A549 (cell line): ENCODE measurements at places on chromosomes 1 and 21.

- no peak for DNase-seq
Observed at GRCh38 chr1:197083474-197083873, 16.4 kb upstream of the F13B start.

DNA sequence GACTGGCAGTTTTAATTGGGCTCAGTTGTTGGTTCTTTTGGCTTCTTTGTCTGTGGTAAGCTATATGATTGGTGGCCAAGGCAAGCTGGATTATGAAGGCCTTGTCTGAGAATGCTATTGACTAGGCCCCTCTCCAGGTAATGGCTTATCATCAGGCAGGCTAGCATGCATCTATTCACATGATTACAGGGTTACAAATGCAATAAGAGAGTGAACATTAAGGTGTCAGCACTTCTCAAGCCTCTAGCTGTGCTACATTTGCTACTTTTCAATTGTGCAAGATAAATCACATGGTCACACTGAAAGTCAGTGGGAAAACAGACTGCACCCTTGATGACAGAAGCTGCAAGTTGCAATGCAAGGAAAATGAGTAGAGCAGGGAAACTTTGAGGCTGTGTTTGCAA is 550.9 kb upstream of the TMPRSS15 start:
- DNase-seq, result no peak

DNA sequence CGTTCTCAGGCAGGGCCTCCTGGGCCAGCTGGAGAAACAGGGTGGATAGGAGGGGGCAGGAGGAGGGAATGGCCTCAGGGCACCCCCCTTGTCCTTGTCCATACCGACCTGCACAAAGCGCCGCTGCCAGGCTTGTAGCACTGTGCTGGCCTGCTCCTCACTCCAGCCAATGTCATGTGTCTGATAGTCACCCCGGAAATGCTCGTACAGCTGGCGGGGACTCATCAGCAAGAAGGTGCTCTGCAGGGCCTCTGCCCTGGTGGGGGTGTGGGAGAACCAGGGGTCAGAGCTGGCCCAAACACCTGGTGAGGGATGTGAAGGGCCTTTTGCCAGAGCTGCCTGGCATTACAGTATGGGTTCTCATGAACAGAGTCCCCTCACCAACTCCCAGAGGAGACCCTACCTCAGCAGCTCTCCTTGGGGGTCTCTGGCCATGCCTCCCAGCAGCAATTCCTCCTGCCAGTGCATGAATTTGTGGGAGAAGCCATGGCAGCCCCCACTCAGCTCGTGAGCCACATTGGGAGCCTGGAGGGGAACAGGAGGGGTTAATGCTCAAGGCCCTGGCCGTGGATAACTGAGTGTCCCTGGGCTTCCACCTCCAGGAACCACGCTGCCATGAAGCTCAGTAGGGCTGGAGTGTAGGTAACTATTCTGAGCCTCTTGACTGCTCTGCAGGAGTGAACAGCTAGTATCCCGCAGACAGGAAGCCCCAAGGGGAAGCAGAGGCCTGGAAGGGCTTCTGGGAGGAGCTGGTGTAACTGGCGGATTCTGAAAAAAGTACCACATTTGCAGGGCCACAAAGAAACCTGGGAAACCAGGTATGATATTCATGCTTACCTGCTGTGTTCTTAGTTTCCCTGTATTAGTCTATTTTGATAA is 13.3 kb downstream of the PTCH2 start:
- no peak for DNase-seq

GRCh38 chr1:198556971-198557370 is 16.5 kb upstream of the ATP6V1G3 start:
- DNase-seq, result no peak

DNA sequence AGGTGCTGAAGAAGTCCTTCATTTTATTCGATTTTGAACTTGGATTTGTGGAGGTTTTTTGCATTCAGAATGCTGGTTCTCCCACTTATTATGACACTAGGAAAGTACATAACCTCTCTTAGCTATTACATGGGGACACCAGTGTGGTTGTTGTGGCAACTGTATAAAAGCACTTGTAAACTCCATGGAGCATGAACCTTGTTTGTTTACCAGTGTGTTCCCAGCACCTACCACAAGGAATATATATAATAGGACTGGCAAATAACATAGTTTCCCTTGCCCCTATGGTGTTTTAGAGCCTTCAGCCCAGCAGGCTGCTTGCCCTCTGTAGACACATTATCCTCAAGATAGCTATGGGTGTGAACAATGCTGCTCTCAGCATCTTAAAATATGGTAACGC is 43.1 kb downstream of the RASSF5 start:
- DNase-seq, result peak; percentile 27

DNA sequence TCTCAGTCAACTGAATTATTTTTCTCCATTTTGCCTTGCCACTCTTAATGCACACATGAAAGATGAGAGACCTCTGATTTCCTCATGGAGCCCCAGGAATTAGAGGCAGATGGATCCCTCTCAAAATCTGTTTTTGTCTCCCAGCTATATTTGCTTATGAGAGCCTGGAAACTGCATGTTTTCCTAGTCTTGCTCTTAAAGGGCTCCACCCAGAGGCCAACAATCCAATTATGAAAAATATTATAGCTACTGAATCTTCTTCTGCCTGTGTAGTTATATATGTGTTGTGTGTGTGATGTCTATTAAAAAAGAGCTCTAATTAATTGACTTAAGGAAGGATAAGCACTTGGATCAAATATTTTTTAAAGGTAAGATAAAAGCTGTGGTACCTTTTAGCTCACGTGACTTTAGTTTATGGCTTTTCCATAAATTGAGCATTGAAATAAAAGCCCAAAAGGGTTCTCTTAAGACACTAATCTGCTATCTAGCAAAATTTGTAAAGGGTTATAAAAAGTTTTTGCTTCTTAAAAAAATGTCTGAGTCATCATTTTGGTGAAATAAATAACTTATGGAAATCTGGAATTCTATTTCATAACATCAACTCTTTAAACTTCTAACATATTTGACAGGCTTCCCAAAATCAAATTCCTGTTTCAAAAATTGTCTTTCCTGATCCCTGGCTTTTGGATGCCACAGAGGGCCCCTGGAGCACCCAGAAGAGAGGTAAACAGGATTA is 31.2 kb upstream of the TSPEAR start:
- DNase-seq, result peak; percentile 33

DNA sequence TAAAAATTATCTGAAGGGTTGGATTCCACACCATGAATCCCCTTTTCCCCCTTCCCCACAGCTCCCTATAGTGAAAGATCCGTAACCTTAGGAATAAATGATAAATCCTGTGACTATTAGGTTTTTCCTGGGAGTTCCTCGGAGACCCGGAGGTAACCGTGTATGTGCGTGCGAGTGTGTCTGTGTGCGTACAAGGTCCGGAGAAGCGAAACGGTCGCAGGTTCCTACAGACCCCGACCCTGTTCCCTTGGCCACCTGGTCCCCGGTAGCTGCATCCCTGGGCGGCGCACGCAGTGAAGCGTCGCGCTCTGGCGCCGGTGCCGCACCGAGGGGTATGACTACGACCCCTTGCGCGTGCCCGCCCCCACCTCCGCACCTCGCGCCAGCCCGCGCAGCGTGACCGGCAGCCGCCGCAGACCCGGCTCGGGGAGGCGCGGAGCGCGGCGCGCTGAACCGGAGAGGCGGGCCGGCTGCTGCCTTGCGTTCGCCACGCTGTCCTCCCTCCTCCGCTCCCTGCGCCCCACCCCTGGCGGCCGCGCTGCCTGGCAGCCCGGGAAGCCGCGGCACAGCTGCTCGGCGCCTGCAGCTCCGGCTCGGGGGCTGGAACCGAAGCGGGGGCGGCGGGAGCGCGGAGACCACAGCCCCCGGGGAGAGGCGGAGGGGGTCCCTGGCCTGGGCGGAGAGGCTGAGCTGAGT is at the start of gene AK5:
Gene AK5 (plus strand): TSS at position 529 of the 696 bp plus-strand sequence. CDS start 295 bp downstream, outside the sequence.
- DNase-seq, result peak; percentile 40

DNA sequence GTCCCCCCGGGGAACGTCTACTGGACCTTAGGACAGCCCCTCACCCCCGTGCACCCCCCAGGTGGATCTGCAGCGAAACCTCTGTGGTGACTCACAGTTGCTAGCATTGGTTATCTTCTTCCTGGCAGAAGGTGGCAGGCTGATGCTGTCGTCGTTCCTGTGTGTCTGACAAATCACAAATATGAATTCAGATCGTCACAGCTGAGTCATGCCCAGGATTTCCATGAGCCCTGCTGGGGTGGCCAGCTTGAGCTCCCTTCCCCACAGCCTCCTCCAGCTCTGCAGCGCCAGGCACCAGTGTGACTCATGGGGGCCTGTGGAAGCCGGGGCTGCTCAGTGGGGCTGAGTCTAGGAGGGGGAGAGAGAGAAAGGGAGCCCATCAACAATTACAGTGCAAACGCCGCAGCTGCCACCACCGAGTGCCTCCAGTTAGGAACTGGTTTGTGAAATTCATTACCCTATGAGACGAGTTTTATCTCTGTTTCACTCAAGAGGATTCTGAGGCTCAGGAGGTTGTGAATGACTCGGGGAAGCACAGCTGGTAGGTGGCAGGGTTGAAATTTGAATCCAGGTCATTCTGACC is 197.9 kb downstream of the DYRK1A start:
- DNase-seq, result peak; percentile 68

DNA sequence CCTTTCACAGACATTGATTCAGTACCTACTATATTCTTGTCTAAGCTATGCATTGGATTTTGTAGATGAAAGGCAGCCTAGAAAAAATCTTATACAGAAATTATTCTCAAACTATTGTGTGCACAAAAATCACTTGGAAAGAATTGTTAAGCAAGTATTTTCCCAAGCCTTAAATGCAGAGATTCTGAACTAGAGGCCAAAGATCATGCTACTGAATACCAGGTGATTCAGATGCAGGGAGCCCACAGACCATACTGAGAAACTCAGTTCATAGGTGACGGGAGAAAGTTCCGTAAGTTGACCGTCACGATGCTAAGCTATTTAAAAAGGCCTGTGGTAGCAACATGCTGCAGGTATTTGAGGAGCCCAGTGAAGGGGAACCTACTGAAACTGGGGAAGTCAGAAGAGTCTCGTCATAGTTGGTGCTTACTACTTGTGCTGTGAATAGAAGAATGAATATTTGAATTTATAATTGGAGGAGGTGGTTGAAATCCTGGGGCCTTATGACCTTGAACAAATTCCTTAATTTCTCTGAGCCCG is 150.8 kb downstream of the NFIA start:
- no peak for DNase-seq

GRCh38 chr21:20639026-20639425 is 359.2 kb upstream of the NCAM2 start:
- DNase-seq, result no peak

GRCh38 chr1:12521096-12521495 is 96.9 kb downstream of the DHRS3 start:
- no peak for DNase-seq

- peak; percentile 26 for DNase-seq
Observed at GRCh38 chr1:26161415-26162219, 2.7 kb downstream of the FAM110D start.

- no peak for DNase-seq
Observed at GRCh38 chr1:185846672-185847444, 112.7 kb downstream of the HMCN1 start.

GRCh38 chr1:119731741-119732430 is 20.2 kb downstream of the PHGDH start:
- no peak for DNase-seq

- DNase-seq, result no peak
Observed at GRCh38 chr1:175220853-175221556, 28.4 kb upstream of the KIAA0040 start.

DNA sequence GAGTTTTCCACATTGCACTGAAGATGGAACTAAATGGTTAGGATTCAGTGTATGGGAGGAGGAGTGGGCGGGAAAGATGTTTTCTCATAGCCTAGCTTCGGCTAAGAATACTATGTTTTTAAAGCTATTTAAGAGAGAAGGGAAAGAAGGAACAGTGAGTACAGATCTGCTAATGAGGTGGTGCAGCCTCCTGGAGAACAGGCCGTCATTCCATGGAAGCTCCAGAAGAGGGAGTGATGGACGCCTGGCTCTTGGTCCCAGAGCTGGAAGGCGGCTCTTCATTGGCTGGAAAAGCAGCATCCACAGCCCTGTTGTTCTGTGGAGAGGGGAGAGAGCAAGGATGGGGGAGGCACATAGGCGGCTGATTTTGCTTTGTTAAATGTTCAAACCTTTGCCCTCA is 6.9 kb downstream of the CAMK1G start:
- no peak for DNase-seq

DNA sequence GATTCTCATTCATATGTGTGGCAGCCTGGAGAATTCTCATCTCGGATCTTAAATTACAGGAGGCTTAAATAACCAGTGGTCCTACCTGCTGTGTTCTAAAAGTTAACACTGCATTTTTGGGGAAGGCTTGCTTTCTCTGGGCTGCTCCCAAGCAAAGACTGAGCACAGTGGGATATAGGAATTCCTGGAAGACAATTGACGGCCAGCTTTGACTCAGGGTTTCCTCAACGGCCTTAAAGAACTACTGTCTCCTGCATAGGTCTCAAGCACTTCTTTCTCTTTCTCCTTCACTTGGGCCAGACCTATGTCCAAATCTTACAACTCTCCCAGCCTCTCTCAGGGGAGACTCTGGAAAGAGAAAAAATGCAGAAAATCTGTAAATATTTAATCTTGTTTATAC is 1.0 kb upstream of the KRTAP13-3 start:
- DNase-seq, result no peak

DNA sequence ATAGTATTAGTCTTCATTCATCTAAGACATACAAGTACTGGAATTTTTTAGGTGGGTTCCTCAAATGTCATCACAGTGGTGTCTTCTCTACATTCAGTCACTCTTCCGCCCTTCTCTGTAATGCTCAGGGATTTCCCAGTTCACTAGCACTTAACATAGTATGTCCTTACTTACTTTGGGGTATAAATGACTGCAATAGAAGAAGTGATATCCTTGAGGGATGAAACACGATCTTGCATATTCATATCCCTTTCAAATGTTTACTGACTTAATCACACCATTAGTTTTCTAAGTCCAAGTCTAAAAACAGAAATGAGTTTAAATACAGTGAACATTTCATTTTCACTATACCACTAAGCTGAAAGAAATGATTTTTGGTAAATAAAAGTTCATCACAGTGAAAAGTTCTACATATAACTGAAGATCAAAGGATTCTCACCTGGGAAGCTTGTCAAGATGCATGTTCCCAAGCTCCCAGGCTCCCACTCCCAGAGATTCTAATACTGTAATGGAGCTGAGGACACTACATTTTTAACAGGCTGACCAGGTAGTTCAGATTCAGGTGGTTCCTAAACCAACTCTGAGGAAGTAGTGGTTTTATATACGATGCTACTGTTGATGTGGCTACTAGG is 29.7 kb downstream of the MRPL39 start:
- no peak for DNase-seq
